Stimulated activated CD4-positive, alpha-beta T cell treated with anti-CD3 and anti-CD28 coated beads, Interleukin-1b, Interleukin-23, amount 100 ng/mL, for 24 hours (primary cell): ENCODE measurements at places on chromosomes 4 and X.

DNA sequence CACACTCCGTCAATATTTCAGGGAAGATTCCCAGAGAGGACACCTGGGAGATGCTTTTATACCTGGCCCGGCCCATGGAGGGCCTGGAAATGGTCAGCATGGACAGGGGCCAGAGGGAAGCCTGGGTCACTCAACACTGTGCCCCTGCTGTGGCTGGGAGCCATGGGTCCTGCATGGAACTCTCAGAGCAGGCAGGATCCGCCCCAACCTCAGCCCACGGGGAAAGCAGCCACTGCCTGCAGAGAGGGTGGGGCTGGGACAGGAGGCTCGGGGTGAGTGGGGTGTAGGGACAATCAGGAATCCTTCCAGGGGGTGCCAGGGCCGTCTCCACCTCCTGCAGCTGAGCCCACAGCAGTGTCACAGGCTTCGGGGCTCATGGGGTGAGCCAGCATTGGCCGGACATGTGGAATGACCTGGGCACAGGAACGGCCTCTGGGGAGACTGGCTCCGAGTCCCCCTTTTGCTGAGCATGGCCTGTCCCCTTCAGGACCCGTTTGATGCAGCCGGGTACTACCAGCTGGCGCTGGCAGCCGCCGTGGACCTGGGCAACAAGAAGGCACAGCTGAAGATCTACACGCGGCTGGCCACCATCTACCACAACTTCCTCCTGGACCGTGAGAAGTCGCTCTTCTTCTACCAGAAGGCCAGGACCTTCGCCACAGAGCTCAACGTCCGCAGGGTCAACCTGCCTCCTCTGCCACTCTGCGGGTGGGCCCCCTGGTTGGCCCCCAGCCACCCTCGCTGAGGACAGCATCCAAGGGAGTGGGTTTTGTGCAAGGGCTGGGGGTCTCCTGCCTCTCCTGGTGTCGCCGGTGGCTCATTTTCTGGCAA is 29.1 kb upstream of the HTRA3 start:
- no peak for DNase-seq

GRCh38 chr4:78551420-78552351 is at the start of gene ANXA3:
ANXA3 (plus strand) TSS chr4:78551770; CDS start chr4:78554474, 2,704 bp downstream.
- peak; percentile 1 for DNase-seq

- no peak for DNase-seq
These were observed 27.4 kb upstream of the MRFAP1 start for GRCh38 chr4:6612961-6613675.

GRCh38 chrX:45344594-45344993 is 143.9 kb upstream of the DIPK2B start:
- DNase-seq: no peak

GRCh38 chr4:126018274-126018673 is 703.5 kb downstream of the FAT4 start:
- DNase-seq: no peak

- DNase-seq: no peak
These were observed 116.8 kb upstream of the RPS6KA3 start for GRCh38 chrX:20383477-20383876.

DNA sequence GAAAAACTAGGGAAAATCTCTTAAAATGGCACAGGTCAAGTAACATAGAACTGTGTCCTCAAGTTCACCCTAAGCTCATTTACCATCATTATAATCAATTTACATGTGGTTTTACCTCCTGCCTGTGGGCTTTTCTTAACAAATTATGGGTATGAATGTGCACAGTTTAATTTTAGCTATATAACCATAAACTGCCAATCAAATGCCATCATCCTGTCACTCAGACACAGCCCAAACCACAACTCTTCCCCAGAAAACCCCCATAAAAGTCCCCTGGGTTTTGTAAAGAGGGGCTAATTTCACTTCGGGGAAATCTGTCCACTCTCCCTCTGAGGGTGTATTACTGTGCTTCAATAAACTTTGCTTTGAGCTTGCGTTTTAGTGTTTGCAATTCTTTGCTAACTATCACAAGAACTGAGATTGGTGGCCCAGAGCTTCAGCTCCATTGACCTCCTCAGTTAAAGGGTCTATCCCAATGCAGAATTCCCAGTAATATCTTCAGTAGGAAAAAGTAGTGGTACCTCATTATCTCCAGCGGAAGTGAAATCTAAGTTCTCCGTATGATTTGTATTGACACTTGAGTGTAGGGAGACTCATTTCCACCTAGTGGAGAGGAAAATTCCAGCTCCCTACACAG is 394.6 kb downstream of the SPOCK3 start:
- DNase-seq: no peak
